ENCODE measurements at places on chromosomes 4 and X.

DNA sequence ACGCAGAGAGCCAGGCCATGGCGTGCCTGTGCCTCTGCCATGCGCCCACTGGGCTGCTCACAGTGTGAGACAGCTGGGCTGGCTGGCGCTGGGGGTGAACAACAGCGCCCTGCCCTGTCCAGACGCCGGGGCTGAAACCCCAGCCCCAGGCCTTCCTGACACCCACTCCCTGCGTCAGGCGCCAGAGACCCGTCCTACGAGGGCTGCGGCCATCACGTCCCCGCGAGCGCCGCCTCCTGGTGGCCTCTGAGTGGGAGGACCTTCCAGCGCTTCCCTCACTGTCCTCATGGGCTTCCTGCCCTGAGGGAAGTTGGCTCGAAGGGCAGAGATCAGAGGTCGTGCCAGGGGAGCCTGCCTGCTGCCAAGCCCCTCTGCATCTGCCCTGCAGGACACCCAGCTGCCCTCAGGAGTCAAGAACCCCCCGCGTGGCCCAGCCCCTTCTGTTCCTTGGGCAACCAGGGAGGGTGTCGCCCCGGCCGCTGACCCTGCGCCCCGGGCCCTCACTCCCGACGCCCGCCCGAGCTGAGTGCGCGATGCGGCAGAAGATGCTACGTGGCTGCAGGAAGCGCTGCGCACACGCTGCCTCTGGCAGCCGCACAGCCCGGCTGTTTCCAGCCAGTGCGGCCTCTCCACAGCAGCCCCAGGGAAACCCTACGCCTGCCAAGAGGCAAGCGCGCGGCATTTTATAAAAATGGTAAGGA is 16.2 kb downstream of the NELFA start:
- DNase-seq = no peak

GRCh38 chrX:92231391-92231790 is 452.2 kb downstream of the PCDH11X start:
- DNase-seq = no peak

GRCh38 chrX:18290200-18290599 is 64.3 kb downstream of the SCML2 start:
- no peak for DNase-seq

- no peak for DNase-seq
These were observed 103.9 kb downstream of the PDS5A start for GRCh38 chr4:39873823-39874222.

DNA sequence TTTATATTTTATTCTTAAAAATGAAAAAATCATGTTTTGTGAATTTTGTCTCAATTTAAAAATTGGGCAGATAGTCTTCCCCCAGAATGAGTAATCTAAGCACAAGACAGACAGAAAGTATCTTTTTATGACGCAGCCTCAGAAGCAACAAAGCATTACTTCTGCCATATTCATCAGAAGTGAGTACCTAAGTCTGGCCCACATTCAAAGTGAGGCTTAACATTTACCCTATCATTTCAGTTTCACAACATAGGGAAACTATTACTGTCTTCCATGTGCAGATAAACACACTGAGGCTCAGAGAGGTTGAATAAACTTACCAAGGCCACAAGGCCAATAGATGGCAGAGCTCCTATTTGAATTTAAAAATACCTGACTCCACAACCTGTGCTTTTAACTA is 4.4 kb upstream of the PRDX4 start:
- no peak for DNase-seq

DNA sequence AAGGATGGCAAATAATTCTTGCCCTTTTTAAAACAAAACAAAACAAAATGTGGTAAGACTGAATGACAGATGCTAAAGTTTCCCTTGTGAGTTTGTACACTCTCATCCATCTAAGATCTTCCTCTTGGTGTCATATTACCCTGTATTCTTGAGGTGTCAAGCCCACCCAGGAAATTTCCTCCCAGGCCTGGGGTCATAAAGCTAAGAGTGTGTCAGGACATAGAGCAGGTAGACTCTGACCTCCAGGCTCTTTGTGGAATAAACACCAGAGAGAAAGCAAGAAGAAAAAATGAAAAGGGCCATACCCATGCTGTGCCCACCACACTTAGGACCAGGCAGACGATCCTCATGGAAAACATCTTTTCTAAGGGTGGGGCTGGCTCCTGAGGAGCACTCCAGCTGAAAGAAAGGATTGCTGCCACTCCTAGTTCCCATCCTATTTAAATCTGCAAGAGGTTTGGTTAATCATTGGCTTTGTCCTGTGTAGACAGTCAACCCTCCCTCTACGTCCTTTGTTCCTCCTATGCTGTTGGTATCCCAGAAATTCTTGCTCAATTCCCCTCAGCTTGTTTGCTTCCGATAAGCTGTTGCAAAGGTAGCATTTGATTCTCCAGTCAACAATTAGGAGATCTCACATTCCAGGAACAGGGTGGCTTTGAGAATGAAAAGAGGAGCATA is at the start of gene FGA:
FGA (minus strand) TSS at position 414 of the 678 bp plus-strand sequence; CDS start at position 359, 55 bp downstream.
- DNase-seq = no peak

DNA sequence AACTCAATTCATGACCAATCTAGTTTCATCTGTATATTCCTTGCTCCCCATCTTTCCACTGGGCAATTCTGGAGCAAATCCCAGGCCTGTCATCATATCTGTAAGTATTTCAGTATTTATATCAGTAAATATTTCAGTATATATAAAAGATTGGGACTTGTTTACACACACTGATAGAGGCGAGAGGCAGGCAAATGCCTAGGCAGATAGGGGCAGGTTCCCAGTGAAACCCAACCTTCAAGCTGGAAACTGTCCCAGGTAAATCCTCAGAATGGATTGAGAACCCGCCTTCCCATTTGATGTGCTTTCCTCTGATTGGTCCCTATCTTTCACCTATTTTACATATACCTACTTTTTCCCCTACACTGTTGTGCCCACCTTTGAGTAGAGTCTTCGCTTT is 23.8 kb upstream of the TBC1D1 start:
- DNase-seq = no peak

Data from Panc1 (cell line).